ENCODE measurements at places on chromosomes 4 and X. TPM values are rescaled to one million over a fixed set of nuclear protein-coding genes. Genes with fewer than 3 reads are reported as not detected.
A peak's percentile ranks its signal among the peaks of the same experiment; 100 is the strongest.

DNA sequence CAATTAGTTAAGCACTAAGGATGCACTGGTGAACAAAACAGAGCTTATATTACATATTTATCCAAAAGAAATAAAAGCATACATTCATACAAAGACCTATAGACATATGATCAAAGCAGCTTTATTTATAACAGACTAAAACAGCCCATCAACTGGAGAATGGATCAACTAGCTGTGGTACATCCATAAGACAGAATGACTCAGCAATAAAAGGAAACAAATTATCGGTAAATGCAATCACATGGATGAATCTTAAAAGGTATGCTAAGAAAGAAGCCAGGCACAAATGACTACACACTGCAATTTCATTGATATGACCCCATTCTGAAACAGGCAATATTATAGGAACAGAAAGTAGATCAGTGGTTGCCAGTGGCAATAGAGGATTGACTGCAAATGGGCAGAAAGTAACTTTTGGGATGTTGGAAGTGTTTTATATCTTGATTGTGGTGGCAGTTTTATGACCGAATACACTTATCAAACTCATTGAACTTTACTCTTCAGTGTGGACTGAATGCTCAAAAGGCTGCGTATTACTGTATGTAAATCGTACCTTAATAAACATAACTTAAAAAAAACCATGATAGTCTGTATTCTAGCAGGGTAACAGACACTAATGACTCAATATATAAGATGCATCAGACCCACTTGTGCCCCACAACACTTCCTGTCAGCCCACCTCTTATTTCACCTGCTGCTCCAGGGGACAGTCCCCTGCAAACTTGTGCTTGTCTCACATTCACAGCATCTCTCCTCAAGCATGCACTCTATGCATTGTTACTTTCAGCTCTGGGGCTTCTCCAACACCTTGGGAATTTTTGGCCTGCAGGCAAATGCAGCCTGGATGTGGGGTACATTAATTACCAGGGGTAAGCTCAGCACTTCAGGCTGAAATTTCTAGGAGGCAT, 59.1 kb downstream of the MID1IP1 start:
- peak; percentile 54 for DNase-seq

The ZCCHC18 gene
- total RNA-seq = 0.17 TPM

DNA sequence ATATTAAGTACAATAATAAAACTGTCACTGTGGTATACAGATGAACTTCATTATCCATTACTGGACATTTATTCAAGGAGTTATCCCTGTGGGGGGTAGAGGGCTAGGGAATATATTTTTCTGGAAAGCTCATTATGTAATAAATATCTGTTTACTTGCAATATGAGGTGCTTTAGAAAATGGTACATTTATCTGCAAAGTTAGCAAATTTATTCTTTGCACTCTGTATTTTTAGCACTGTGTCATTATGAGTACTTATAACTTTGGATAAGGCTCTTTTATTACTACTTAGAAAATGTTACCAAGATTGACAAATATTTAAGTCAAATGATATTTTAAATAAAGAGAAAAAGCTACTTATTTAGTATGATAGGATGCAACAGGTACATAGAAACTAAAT, 37.8 kb downstream of the ANKRD17 start:
- DNase-seq = no peak

DNA sequence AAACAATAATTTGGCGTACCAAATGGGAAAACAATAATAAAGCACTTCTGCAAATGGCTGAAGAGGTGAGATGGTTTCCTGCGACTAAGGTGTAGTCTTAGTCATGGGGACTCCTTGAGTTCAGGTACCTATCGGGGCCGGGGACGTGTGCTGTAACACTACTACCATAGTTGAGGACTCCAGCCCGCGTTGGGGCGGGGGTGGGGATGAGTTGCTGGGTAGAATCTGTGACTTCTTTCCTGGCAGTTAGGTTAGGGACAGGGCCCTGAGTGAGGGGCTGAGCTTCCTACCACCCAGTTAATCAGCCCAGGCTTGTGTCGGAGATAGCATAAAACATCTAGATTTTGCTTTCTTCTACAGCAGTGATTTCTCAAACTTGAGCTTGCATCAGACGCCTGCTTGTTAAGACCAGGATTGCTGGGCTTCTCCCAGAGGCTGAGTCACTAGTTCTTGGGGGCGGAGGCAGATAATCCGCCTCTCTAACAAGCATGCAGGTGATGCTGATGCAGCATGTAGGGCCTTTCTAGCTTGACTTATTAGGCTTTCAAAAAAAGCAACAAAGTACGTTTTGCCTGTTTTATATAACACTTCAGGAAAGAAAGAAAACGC, 30.2 kb downstream of the RBBP7 start:
- DNase-seq = peak; percentile 62

DNA sequence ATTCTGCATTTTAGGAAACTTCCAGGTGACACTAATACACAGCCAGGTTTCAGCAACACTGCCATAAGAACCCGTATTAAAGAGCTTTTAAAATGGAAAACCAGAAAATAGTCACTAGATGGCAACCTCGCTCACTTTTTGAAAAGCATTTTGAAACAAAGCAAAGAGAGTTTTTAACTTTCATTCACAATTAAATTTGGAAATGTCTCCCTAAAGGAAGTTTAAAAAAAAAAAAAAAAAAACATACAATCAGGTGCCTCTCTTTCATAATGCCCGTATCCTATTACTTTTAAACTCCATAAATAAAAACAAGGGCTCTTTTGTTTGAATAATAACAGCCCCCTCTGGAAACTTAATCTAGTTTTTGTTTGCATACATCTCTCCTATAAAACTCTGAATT, 20.3 kb downstream of the MEPE start:
- no peak for DNase-seq

DNA sequence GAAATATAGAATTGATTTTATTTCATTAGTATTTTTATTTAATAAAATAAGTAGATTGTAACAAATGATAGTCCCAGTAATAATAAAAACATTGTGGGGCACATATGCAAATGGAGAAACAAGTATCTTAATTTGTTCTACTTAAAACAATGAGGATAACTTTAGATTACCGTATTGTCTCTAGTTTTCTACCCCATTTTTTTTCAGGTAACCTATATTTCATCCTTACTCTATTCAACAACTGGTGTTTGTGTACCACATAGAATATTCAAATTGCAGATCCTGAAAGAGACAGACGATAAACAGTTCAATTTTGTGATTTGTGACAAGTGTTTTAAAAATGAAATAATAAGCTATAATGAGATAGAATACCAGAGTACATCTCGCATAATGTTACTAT, 671.8 kb downstream of the GALNTL6 start:
- DNase-seq = no peak

The SLC25A5 gene
- 846 TPM for total RNA-seq

DNA sequence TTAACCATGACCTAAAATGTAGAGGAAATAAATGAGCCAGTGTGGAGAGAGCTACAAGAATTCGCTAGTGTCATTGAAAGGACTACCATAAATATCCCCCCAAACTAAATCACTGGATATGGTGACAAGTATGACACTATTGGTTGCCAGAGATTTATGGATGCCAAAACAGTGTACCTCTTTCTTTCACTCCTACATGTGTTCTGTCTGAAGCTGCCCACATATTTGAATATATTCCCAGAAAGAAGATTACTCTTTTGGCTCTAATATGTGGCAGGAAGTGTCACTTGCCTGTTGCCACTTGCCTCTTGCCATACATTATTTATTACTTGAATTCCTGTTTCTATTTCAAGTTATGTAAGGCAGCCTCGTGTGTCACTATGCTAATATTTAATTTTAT, 1573.6 kb downstream of the TECRL start:
- no peak for DNase-seq

DNA sequence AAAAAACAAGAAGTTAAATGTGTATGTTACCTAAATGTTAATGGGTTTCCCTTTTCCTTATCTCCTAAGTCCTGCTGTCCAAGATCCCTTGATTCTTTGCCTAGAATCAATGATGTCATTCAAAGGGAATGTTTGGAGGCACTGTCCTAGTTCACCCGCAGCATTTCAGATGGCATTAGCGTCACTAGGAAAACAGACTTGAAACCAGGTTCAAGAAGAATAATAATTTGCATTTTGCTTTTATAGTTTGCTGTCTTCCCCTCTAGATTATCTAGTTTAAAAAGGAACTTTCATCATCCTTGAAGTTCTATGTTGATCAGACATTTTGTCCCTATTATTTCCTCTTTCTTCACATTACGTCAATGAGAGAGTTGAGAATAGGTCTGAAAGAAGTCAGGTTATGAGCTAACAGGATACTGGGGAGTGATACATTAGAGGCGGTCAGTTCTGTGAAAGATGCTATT, 234.1 kb upstream of the PGRMC2 start:
- DNase-seq = no peak

The RS1 gene
- total RNA-seq = not detected

GRCh38 chr4:152997288-152997687, 61.2 kb downstream of the FHDC1 start:
- no peak for DNase-seq

The SSX2B gene
- not detected for total RNA-seq

The STARD8 gene
- 0.10 TPM for total RNA-seq

- no peak for DNase-seq
These were observed 8.5 kb upstream of the PPEF1 start for GRCh38 chrX:18698737-18699650.

DNA sequence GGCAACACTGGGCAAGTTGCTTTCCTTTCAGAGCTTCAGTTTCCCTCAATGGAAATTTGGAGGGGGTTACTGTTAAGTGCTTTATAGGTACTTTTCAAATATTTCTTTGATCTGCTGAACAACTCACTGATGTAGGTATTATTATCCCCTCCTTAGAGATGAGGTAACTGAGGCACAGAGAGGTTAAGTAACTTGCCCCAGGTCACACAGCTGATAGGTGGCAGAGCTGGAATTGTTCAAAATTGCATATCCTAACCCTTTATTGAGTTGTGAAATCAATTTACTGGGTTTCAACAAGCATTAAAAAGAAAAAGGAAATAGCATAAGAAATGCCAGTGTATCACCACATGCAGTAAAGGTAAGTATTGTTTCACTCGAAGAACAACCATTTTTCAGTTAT, 6.6 kb downstream of the PPP1R3F start:
- no peak for DNase-seq

DNA sequence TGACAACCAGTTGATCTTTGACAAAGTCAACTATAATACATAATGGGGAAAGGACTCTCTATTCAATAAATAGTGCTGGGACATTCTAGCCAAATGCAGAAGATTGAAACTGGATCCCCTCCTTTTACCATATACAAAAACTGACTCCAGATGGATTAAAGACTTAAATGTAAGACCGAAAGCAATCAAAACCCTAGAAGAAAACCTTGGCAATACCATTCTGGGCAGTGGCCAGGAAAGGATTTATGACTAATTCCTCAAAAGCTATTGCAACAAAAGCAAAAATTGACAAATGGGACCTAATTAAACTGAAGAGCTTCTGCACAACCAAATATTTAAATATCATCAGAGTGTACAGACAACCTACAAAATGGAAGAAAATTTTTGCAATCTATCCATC, 185.1 kb downstream of the NPNT start:
- DNase-seq = no peak

- no peak for DNase-seq
These were observed 268.0 kb downstream of the ADGRL3 start for GRCh38 chr4:61468024-61468720.

- no peak for DNase-seq
These were observed 12.8 kb upstream of the GUCY1B1 start for GRCh38 chr4:155745984-155746383.

The DMD gene
- total RNA-seq = 0.14 TPM

- no peak for DNase-seq
These were observed 31.2 kb downstream of the PDE5A start for GRCh38 chr4:119597377-119597776.

The CHIC1 gene
- total RNA-seq = 3.5 TPM

DNA sequence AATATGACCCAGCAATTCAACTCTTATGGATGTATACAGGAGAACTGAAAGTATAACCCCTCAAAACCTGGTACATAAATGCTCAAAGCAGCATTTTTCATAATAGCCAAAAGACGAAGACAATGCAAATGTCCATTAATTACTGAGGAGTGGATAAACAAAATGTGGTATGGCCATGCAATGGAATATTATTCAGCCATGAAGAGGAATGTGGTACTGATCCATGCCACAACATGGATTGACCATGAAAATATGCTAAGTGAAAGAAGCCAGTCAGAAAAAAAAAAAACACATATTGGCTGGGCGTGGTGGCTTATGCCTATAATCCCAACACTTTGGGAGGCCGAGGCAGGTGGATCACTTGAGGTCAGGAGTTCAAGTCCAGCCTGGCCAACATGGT, 74.5 kb upstream of the PLS3 start:
- no peak for DNase-seq
